ENCODE measurements at places on chromosomes 3 and 15. TPM values are rescaled to one million over a fixed set of nuclear protein-coding genes. Genes with fewer than 3 reads are reported as not detected.
A peak's percentile ranks its signal among the peaks of the same experiment; 100 is the strongest.

TRPM1 gene
- polyA plus RNA-seq: 0.12 TPM

CELSR3 gene
- 0.48 TPM for polyA plus RNA-seq

TRH gene
- polyA plus RNA-seq: 1.0 TPM

CCDC9B gene
- 4.3 TPM for polyA plus RNA-seq

PLA2G4B gene
- polyA plus RNA-seq: 10.6 TPM

RTP1 gene
- polyA plus RNA-seq: not detected

LRRIQ4 gene
- 0.17 TPM for polyA plus RNA-seq

USP50 gene
- polyA plus RNA-seq: not detected

DNA sequence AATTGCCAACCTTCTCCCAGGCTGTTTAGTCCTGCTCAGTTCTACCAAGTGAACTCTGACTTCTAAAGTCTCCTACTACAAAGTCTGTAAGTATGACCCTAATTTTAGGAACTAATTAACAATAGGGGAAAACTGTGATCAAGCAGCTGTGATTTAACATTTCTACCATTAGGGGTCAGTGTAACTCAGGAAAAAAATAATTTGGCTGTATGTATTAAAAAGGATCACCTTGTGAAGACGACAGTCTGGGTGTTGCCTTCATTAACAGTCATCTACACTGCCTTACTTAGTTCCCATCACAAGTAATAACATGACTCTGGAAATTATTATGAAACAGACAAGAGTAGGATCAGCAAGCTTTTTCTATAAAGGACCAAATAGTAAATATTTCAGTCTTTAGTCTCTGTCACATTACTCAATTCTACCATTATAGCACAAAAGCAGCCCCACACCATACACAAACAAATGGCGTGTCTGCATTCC, 4.2 kb upstream of the NPHP3 start:
- DNase-seq: no peak

DNA sequence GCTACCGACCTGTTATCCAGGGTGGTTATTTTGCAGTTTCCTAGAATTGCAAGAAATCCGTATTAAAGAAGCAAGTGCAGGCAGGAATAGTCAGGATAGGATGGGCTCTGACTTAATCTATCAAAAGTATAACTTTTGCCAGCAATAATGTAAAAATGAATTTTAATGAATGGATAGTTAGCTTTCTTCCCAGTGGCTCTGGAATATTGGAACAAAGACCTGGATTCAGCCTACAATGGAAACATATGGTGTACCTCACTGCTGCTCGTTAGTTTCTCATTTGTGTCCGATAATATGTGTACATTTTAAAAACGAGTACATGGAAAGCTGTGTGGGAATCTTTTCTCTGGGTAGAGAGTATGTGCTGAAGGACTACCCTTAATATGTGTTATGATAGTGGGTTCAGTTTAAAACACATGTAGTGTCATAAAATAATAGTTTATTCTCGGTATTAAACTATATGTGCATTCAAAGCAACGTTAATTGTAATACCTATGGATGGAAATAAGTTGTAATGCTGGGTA, 805 bp downstream of the SERPINI1 start:
- no peak for DNase-seq

- no peak for DNase-seq
Measured at GRCh38 chr3:194779729-194780224, 94.1 kb downstream of the FAM43A start.

GRCh38 chr3:14861031-14861430, 42.3 kb downstream of the FGD5 start:
- no peak for DNase-seq

- DNase-seq: no peak
Measured at GRCh38 chr15:56042982-56043980, 49.9 kb upstream of the NEDD4 start.

DNA sequence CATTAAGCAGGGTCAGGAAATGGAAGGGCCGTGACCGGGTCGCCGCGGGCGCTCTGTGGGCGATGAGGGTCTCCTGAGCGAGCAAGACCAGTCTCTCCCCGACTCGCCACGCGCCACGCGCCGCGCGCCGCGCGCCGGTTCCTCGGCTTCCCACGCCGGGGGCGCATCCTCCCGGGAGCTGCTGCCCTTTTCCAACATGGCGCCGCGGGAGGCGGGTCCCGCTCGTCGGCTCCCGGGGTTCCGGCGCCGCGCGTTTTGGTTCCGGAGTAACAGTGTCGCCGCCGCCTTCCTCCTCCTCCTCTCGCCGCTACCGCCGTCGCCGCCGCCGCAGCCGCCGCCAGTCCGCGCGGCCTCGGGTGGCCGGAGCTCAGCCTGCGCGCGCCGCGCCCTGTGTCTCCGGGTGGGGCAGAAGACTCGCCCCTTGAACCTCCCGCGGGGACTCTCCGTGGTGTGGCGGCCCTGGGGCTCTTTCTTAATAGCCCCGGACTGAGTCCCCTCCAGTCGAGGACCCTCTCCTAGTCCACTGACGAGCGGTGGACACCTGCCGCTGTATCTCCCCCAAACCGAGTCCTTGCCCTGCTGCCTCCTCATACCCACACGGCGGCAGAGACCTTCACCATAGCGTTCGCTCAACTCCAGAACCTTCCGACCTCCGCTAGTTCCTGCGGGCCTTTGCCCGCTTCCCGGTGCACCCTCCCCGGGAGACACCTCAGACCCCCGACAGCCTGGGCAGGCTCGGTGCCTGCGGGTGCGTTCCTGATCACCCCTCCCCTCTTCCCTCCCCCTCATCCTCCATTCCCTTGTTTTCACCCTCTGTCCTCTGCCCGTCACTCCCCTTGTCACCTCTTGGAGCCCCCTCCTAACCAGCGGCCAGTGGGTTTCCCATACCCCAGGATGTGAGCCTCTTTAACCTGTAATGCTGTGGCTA, at the start of gene MAP2K5:
Gene MAP2K5 (plus strand): TSS at position 284 of the 928 bp plus-strand sequence. CDS start 633 bp downstream, at position 917.
- DNase-seq: peak; percentile 89

DNA sequence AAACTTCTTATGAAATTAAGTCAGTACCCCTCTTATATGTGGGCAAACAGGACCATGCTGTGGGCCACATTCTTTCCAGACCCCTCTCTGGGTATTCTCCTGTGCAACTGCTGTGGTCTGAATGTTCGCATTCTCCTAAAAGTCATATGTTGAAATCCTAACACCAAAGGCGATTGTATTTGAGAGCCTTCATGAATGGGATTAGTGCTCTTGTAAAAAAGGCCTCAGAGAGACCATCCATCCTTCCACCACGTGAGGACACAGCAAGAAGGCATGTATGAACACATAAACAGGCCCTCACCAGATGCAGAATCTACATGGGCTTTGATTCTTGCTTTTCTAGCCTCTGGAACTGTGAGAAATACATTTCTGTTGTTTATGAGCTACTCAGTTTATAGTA, 68.0 kb upstream of the NAALADL2 start:
- DNase-seq: no peak

GRCh38 chr3:99716463-99716995, 78.1 kb downstream of the COL8A1 start:
- no peak for DNase-seq

DNA sequence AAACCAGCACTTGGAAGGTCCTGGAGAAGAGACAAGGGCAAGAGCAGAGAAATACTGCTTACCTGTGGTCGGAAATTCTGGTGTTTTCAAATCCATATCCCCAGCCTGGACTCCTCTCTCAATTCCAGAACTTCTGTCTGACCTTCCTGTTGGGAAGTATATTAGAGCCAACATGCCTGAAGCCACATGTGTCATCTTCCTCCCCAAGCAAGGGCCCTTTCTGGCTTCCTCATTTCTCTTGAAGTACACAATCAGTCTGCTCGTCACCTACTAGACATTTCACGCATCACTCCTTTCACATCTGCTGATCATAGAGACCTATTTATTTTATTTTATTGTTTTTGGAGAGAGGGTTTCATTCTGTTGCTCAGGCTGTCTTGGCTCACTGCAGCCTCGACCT, 8.4 kb downstream of the PARP14 start:
- DNase-seq: no peak

DNA sequence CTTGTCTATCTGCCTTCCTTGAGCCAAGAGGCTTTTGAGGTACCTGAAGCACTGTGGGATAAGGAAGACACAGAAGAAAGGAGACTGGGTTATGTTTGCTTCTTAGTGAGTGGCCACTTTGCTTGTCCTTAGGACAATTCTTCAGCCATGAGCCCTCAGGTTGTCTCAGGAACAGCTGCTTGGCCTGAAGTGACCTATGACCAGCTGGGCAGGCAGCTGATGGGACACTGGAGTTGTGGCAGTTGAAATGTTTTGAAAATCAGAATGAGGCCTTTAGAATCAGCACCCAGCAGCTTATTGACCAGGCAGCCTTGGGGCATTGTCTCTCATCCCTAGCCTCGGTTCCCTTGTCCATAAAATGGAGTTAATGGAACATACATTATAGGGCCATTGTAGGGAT, 37.0 kb downstream of the RBP2 start:
- no peak for DNase-seq

- no peak for DNase-seq
Measured at GRCh38 chr3:94064243-94064860, 1.5 kb downstream of the NSUN3 start.

Measured in ovary (tissue), 10 donors.